Naive B cell (primary cell): ENCODE measurements at places on chromosomes 12 and 14.

DNA sequence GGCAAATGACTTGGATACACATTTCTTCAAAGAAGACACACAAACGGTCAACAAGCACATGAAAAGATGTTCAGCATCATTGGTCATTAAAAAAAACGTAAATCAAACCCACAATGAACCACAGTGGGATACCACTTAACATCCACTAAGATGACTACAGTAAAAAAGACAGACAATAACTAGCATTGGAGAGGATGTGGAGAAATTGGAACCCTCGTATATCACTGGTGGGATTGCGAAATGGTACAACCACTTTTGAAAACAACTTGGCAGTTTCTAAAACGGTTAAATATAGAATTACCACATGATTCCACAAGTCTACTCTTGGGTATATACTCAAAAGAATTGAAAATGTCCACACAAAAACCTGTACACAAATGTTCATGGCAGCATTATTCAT is 25.2 kb upstream of the PPFIBP1 start:
- H3K4me1 ChIP-seq = no peaks in the 10 kb centered on the region
- peaks cover 9% of the 10 kb centered on the region for H3K27me3 ChIP-seq
- no peak overlapping the region for H3K4me3 ChIP-seq
- H3K27ac ChIP-seq = no peak overlapping the region
- H3K36me3 ChIP-seq = no peaks in the 10 kb centered on the region
- DNase-seq = no peak

GRCh38 chr12:49766115-49766455 is 24.7 kb downstream of the TMBIM6 start:
- peaks cover 7% of the 10 kb centered on the region for H3K36me3 ChIP-seq
- peaks cover 18% of the 10 kb centered on the region for H3K4me1 ChIP-seq
- peak overlapping the region; percentile 66 for H3K27ac ChIP-seq
- no peak for DNase-seq

DNA sequence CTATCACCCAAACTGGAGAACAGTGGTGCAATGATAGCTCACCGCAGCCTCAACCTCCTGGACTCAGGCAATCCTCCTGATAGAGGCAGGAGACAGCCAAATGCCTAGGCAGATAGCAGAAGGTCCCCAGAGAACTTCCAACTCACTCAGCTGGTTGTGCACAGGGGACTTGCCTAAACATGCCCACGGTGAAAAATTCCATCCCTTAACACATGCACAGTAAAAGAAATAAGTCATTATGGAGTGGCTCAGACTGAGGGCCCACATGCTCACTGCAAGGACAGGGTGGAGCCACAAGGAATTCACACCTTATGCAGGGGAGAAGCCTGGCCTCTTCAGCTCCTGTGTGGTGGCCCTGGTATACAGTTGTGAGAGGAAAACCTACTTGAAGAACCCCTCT is 525.8 kb upstream of the ATP2B1 start:
- no peaks in the 10 kb centered on the region for H3K36me3 ChIP-seq
- H3K27me3 ChIP-seq = peaks cover 9% of the 10 kb centered on the region
- peaks cover 9% of the 10 kb centered on the region for H3K4me1 ChIP-seq
- DNase-seq = no peak
- H3K27ac ChIP-seq = no peak overlapping the region

DNA sequence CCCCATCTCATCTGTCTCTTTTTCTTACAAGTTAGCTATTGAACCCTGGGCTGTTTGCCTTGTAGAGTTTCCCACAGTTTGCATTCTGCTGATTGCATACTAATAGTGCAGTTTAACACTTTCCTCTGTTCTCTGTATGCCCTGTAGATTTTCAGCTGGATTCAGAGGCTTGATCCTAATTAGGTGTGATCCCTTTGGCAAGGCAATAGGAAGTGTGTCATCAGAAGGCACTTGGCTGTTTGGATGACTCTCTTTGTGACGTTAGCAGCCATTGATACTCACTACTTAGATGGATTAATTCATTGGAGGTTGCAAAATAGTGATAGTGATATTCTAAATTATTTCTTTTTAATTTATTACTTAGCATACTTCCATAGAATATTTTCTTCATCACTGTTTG is 33.6 kb downstream of the FUT8 start:
- H3K27ac ChIP-seq = no peak overlapping the region
- peaks cover 18% of the 10 kb centered on the region for H3K4me1 ChIP-seq
- H3K27me3 ChIP-seq = no peaks in the 10 kb centered on the region

DNA sequence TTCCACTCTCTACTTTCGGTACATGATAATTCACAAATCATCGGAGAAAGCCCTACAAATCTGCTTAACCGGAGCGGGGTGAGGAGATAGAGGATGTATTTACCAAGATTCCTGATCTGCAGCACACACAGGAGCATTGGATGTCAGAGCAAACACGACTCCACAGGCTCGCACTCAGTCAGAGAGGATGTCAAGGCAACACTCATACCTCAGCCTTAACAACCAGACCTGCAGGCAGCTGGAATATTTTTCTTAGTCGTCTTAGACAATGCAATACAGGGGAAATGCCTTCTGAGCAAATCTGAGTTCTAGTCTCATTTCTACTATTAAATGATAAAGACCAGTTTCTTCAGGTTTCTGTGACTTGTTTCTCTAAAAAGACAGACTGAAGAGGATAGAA is 159.3 kb upstream of the CPNE8 start:
- no peaks in the 10 kb centered on the region for H3K36me3 ChIP-seq
- DNase-seq = no peak
- H3K4me1 ChIP-seq = no peaks in the 10 kb centered on the region
- no peaks in the 10 kb centered on the region for H3K27me3 ChIP-seq
- no peak overlapping the region for H3K4me3 ChIP-seq

GRCh38 chr14:54301359-54301758 is 95.4 kb upstream of the CDKN3 start:
- no peak overlapping the region for H3K4me3 ChIP-seq
- no peak overlapping the region for H3K27ac ChIP-seq
- no peaks in the 10 kb centered on the region for H3K4me1 ChIP-seq

GRCh38 chr12:11797317-11797913 is 147.9 kb downstream of the ETV6 start:
- peak overlapping the region; percentile 72 for H3K27ac ChIP-seq
- H3K4me3 ChIP-seq = peak overlapping the region; percentile 75
- H3K36me3 ChIP-seq = no peaks in the 10 kb centered on the region
- H3K27me3 ChIP-seq = no peaks in the 10 kb centered on the region

GRCh38 chr12:14878488-14878887 is 7.2 kb downstream of the MGP start:
- H3K4me3 ChIP-seq = no peak overlapping the region
- no peak overlapping the region for H3K27ac ChIP-seq
- H3K27me3 ChIP-seq = no peaks in the 10 kb centered on the region
- no peak for DNase-seq
- peaks cover 17% of the 10 kb centered on the region for H3K4me1 ChIP-seq

DNA sequence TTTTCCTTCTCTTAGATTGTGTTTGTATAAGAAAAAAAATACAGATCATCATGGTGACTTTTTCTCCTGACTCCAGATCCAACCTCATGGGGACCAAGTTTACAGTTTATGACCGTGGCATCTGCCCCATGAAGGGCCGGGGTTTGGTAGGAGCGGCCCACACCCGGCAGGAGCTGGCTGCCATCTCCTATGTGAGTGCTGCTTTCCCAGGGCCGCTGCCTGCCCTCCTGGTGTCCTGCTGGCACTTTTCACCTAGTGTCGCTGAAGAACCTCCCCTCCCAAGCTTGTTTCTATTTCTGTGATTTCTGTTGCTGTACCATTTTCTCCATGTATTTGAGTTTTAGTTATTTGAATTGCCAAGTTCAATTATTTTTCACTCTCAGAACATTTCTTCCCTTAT is 24.8 kb upstream of the TEAD4 start:
- H3K36me3 ChIP-seq = peaks cover 22% of the 10 kb centered on the region
- DNase-seq = no peak
- no peaks in the 10 kb centered on the region for H3K27me3 ChIP-seq
- H3K27ac ChIP-seq = no peak overlapping the region
- no peak overlapping the region for H3K4me3 ChIP-seq
- no peaks in the 10 kb centered on the region for H3K4me1 ChIP-seq

DNA sequence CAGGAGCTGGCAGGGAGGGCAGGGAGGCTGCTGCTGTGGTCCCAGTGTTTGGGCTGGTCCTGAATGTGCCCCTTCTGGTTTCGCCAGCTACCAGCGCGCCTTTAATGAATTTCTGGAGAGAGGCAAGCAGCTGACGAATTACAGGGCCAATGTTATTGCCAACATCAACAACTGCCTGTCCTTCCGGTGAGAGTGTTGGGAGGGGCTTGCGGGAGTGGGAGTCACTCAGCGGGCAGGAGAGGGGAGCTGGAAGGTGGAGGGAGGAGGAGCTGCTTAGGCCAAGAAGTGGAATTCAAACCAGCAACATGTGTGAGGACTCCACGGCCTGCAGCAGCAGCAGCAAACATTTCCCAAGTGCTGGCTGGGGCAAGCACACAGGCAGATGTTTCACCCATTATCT is 7.7 kb downstream of the TNFAIP2 start:
- H3K4me1 ChIP-seq = no peaks in the 10 kb centered on the region
- peaks cover 26% of the 10 kb centered on the region for H3K27me3 ChIP-seq
- no peak overlapping the region for H3K4me3 ChIP-seq
- DNase-seq = no peak

DNA sequence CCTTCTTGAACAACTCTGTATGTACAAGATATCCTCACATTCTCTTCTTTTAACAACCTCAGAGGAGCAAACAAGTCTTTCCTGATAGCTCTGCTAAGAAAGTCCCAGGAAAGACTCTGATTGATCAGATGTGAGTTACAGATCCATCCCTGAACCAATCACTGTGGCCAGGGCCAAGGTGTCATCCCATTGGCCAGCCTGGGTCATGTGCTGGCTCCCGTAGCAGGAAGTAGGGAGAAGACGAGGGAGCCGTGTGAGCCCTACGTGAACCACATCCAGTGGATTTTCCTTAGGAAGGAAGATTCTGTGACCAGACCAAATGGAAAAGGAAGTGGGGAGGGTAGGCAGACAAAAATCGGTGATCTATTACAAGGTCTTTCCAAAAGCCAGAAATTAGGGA is 5.6 kb downstream of the P2RX7 start:
- H3K27ac ChIP-seq = no peak overlapping the region
- H3K4me3 ChIP-seq = no peak overlapping the region
- H3K4me1 ChIP-seq = peaks cover 18% of the 10 kb centered on the region

DNA sequence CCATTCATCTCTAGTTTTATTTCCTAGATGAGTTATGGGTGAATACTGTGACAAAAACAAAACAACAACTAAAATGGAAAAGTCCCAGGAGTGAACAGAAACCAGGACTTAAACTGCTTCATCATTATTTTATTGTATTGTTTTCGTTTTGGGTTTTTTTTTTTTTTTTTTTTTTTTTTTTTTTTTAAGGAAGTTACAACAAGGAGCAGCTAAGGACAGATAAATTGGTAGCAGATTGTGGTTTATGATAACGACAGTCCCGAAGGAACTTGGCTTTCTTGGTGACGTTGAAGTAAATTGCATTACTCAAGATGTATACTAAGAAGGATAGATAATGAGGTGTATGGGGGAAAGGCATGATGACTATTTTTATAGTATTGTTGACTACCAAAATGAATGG is 866.3 kb downstream of the NRXN3 start:
- H3K4me3 ChIP-seq = no peak overlapping the region
- no peaks in the 10 kb centered on the region for H3K36me3 ChIP-seq
- DNase-seq = no peak

- no peaks in the 10 kb centered on the region for H3K4me1 ChIP-seq
- H3K27ac ChIP-seq = no peak overlapping the region
- no peaks in the 10 kb centered on the region for H3K27me3 ChIP-seq
- no peak for DNase-seq
Measured at GRCh38 chr14:102279282-102279681, 25.7 kb downstream of the MOK start.

- H3K4me3 ChIP-seq = no peak overlapping the region
- no peaks in the 10 kb centered on the region for H3K36me3 ChIP-seq
- H3K27ac ChIP-seq = no peak overlapping the region
- peaks cover 15% of the 10 kb centered on the region for H3K4me1 ChIP-seq
- no peak for DNase-seq
- no peaks in the 10 kb centered on the region for H3K27me3 ChIP-seq
Measured at GRCh38 chr14:59313144-59313651, 124.7 kb downstream of the DAAM1 start.

DNA sequence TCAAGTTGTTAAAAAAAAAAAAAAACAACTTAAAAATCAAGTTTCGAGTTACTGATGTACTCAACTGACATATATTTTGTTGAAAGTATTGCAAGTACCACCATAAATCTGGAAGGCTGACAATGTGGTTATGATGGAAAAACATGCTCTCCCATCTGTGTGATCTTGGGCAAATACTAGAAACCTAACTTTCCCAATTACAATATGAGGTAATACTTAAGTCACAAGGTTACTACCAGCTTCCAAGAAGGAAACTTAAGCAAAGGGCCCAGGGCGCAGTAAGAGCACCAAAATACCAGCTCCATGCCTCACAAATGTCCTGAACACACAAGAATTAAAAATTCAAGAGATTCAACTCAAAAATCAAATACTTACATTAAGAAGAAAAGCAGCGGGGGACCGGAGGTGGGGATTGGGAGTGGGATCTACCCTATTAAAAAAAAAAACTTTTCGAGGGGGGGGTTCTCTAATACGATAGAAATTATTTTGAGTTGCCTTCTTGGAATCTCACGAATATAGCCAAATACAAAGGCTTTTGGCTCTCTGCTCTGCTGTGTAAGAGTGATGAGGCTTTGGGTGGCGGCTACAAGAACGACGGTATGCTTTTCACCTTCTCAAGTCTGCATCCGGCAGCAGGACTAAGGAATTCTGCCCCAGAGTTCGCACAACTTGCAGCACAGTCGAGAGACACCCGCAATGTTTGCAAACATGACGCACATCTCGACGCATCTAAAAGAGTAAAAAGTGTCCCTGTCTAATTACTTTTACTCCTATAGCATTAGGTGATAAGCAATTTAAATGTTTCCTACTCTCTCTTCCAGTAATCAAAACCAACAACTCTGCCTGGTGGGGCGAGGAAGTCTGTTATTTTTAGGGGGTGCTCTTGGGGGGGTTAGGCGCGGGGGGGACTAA is 1.1 kb downstream of the SAV1 start:
- peak overlapping the region; percentile 98 for H3K4me3 ChIP-seq
- no peaks in the 10 kb centered on the region for H3K27me3 ChIP-seq
- H3K36me3 ChIP-seq = peaks cover 14% of the 10 kb centered on the region
- H3K27ac ChIP-seq = no peak overlapping the region
- peaks cover 29% of the 10 kb centered on the region for H3K4me1 ChIP-seq

- no peak overlapping the region for H3K4me3 ChIP-seq
- no peaks in the 10 kb centered on the region for H3K36me3 ChIP-seq
- no peak for DNase-seq
- H3K27ac ChIP-seq = no peak overlapping the region
Measured at GRCh38 chr12:52821826-52822660, 8.1 kb upstream of the KRT4 start.

DNA sequence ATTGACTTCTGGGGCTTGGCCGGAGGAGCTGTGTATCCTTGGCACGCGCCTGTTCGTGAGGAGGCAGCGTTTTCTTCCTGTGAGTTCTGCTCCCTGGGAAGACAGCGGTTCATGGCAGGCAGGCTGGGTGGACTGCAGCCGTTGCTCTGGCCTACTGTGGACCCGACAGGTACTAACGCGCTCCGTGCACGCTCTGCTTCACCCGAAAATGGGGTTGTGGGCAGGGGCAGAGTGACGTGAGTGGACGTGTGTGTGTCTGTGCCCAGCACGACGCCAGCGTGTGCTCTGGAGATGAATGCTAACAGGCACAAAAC is 179.1 kb downstream of the KIF26A start:
- no peak overlapping the region for H3K4me3 ChIP-seq
- DNase-seq = no peak
- no peaks in the 10 kb centered on the region for H3K4me1 ChIP-seq
- H3K27me3 ChIP-seq = peaks cover 18% of the 10 kb centered on the region
- no peak overlapping the region for H3K27ac ChIP-seq
- no peaks in the 10 kb centered on the region for H3K36me3 ChIP-seq
